Activated CD8-positive, alpha-beta memory T cell treated with anti-CD3 and anti-CD28 coated beads, Interleukin-2, amount 10 ng/mL, durations not matched to agents 7 days and 5 days (primary cell): ENCODE measurements at places on chromosomes 16 and 17. TPM values are rescaled to one million over a fixed set of nuclear protein-coding genes. Genes with fewer than 3 reads are reported as not detected.

GRCh38 chr17:32317353-32317752, 24.6 kb downstream of the C17orf75 start:
- peaks cover 23% of the 10 kb centered on the region for H3K27me3 ChIP-seq
- H3K36me3 ChIP-seq: no peaks in the 10 kb centered on the region
- DNase-seq: no peak
- no peak overlapping the region for H3K4me3 ChIP-seq
- H3K27ac ChIP-seq: no peak overlapping the region

DNA sequence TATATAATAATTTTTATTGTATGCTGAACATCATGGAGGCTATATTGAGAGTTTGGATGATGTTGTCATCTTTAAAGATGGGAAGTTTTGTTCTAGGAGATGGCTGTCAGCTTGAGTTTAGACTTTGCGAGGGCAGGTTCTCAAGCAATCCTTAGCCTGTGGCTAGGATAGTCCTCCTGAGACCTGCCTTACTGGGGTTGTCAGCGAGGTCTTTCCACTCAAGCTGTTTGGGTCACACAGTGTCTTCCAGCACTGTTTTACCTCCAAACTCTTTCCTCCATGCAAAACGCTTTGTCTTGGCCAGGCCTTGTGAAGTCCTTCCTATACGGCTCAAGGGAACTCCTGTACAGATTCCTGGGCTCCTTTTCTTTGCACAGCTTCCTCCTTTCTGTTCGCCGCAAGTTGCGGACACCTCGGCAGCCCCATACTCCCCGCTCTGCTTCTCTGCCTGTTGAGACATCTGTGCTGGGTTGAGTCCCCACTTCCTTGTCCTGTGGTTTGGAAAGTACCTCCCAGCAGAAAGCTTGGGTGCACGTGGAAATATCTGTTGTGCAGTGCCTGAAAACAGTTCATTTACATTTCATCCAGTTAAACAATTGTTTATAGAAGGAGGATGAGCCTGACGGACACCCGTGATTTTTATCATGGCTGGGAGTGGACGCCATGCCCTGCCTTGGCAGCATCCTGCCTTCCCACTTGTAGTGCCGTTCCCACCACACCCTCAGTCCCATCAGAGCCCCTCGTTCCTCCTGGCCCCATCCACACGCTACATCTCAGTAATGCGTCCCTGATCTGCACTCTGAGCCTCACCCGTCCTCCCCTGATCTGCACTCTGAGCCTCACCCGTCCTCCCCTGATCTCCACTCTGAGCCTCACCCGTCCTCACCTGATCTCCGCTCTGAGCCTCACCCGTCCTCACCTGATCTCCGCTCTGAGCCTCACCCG, 55.0 kb upstream of the CBFA2T3 start:
- H3K27ac ChIP-seq: peak overlapping the region; percentile 74
- H3K36me3 ChIP-seq: peaks cover 13% of the 10 kb centered on the region
- peaks cover 21% of the 10 kb centered on the region for H3K4me1 ChIP-seq
- DNase-seq: peak; percentile 82
- H3K27me3 ChIP-seq: peaks cover 7% of the 10 kb centered on the region

DNA sequence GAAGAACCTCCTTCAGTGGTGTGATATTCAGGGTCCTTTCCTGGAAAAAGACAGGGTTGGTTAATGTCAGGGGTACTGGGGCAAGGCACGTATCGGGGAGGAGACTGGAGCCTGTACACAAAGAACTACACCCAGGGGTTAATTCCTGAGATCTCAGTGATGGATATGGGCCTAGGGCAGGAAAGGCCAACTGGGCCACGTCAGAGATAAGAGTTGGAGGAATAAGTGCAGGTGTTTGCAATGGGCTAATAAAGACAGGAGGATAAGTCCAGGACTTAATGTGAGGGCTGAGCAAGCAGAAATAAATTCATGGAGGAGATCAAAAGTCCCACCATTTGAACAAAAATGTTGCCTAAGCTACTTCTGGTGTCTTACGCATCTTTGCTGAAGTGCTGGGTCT, 10.4 kb upstream of the HERPUD1 start:
- H3K27ac ChIP-seq: no peak overlapping the region
- peaks cover 19% of the 10 kb centered on the region for H3K4me1 ChIP-seq
- no peak overlapping the region for H3K4me3 ChIP-seq
- peaks cover 3% of the 10 kb centered on the region for H3K36me3 ChIP-seq
- H3K27me3 ChIP-seq: peaks cover 6% of the 10 kb centered on the region

- peak; percentile 47 for DNase-seq
- H3K4me3 ChIP-seq: peak overlapping the region; percentile 7
- H3K4me1 ChIP-seq: peaks cover 20% of the 10 kb centered on the region
- H3K27me3 ChIP-seq: peaks cover 7% of the 10 kb centered on the region
Measured at GRCh38 chr16:12646490-12647274, 157.0 kb downstream of the CPPED1 start.

GRCh38 chr17:67050471-67051154, 6.3 kb downstream of the CACNG1 start:
- H3K27ac ChIP-seq: no peak overlapping the region
- H3K4me3 ChIP-seq: no peak overlapping the region
- no peak for DNase-seq
- H3K36me3 ChIP-seq: peaks cover 2% of the 10 kb centered on the region
- no peaks in the 10 kb centered on the region for H3K4me1 ChIP-seq
- H3K27me3 ChIP-seq: no peaks in the 10 kb centered on the region

DNA sequence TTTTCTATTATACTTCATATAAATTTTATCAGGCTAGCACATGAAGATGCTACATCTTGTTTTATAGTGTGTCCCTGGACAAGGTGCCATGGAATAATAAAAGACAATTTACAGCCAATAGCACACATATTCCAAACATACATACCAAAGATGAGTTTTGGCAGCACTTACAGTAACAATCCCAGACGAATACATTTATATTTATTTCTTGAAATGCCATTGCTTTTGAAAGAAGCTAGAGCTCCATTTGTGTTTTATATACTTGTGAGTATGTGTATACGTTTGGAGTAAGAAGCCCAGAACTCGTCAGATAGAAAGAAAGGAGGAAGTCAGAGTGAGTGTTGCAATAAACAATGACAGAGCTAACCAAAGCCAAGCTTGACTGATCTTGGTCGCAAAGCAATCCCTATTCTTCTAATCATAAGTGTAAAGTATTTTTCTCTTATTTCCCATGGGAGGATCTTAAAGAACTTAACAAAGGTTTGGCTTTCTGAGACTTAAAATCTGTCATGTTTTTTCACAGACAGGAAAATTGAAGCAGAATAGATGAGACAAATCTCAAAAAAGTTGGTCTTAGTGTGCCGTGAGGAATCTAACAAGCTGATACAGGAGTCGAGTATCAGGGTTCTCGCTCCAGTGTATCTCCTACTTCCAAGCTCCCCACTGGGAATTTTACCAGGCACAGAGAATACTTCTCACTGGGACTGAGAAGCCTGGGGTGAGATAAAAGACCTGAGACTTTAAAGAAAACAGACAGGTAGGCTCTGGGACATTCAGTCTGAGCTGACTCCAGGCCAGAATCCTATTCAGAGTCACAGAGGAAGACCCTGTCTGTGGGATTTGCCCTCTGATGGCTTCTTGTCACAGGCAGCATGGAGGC, 175.4 kb downstream of the AATF start:
- no peak for DNase-seq
- no peaks in the 10 kb centered on the region for H3K4me1 ChIP-seq
- H3K4me3 ChIP-seq: no peak overlapping the region
- no peak overlapping the region for H3K27ac ChIP-seq
- H3K27me3 ChIP-seq: no peaks in the 10 kb centered on the region

GRCh38 chr16:78675312-78675711, 575.9 kb downstream of the WWOX start:
- no peaks in the 10 kb centered on the region for H3K36me3 ChIP-seq
- DNase-seq: no peak
- H3K27ac ChIP-seq: no peak overlapping the region
- no peak overlapping the region for H3K4me3 ChIP-seq

DNA sequence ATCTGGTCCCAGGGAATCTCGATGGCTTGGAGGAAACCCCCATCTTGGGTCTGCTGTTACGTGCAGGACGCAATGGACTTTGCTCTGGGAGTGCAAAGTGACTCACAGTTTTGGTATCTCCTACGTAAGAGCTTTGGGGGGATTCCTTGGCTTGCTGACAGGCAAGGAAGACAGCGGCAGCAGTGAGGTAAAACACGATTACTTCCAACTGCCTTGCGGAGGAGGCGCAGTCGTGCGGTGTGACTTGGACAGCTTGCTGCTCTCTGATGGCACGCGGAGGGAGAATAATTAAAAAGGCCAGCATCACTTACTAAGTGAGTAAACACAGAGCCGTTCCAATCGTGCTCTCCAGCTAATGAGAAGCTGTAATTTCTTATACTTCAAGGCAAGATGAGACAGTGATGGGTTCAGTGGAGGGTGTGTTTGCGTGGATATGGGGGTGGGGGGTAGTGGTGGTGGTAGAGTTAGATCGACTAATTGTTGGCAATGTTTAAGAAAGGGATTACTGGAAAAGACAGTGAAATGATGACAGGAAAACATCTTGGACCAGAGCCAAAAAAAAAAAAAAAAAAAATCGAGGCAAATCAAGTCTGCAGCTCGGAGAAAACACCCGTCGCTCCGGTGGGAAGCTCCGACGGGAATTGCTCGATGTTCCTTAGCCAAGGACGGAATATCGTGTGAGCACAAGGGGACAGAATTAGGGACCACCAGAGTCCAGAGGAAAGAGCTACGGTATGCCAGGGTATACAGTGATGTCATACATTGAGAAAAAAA, 184.8 kb upstream of the ZFHX3 start:
- H3K4me1 ChIP-seq: no peaks in the 10 kb centered on the region
- H3K27me3 ChIP-seq: no peaks in the 10 kb centered on the region
- DNase-seq: no peak
- no peak overlapping the region for H3K4me3 ChIP-seq

GRCh38 chr17:6521586-6521985, 34.8 kb downstream of the PITPNM3 start:
- DNase-seq: no peak
- H3K36me3 ChIP-seq: no peaks in the 10 kb centered on the region
- H3K27ac ChIP-seq: no peak overlapping the region
- H3K27me3 ChIP-seq: peaks cover 8% of the 10 kb centered on the region
- H3K4me3 ChIP-seq: no peak overlapping the region

DNA sequence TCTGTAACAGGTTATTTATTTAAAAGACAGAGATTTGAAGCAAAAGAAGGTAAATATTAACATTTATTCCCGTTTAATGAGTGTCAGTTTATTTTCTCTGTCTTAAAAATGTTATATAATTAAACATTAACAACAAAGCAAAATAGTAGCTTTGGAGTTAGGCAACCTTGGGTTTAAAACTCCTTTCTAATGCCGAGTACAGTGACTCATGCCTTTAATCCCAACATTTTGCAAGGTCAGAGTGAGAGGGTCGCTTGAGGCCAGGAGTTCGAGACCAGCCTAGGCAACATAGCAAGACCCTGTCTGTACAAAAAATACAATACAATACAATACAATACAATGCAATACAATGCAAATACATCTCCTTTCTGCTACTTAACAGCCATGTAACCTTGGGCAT, 128.7 kb downstream of the CHD9 start:
- H3K4me3 ChIP-seq: no peak overlapping the region

GRCh38 chr17:72566671-72567484, 446.1 kb downstream of the SOX9 start:
- peak overlapping the region; percentile 47 for H3K27ac ChIP-seq
- H3K4me3 ChIP-seq: peak overlapping the region; percentile 16
- peaks cover 12% of the 10 kb centered on the region for H3K4me1 ChIP-seq
- H3K27me3 ChIP-seq: peaks cover 6% of the 10 kb centered on the region

DNA sequence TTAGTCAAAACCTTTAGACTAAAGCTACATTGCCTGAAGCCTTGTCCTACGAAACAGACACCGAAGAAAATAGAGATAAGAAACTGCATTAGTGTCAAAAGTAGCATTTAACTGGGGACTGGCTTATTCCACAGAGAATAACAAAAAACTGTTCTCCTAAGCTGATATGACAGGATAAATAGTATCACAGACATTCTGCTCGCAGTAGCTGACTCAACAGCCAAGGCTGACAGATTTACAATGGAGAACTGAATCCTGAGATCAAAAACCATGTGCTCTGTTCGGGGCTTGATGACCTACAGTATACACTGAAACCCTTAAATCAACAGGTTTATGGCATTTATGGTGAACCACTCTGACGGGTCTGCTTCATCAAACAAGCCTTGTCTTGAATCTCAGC, 25.5 kb downstream of the ADAMTS18 start:
- no peaks in the 10 kb centered on the region for H3K36me3 ChIP-seq
- H3K4me1 ChIP-seq: no peaks in the 10 kb centered on the region
- peaks cover 6% of the 10 kb centered on the region for H3K27me3 ChIP-seq
- H3K27ac ChIP-seq: no peak overlapping the region
- H3K4me3 ChIP-seq: no peak overlapping the region

DNA sequence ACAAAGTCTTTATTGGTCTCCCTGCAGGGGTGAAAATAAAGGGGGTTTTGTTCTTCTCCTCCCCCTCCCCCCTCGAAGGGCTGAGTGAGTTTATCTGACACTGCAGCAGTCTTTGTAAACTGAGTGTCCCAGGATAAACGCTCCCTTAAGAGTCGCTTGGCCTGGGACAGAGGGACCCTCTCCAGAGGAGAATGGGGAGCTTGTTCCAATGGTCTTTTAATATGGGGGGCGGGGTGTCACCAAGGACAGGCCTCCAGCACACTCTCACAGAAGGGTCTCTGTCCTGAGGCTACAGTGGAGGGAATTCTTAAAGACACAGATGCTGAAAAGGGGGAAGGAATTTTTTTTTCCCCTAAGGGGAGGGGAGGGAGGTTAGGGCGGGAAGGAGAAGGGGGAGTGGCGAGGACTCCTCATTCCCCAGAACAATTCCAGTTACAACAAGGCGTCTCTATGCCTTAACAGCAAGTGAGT, 455.5 kb downstream of the SOX9 start:
- H3K36me3 ChIP-seq: no peaks in the 10 kb centered on the region
- no peak overlapping the region for H3K27ac ChIP-seq
- no peak for DNase-seq
- H3K27me3 ChIP-seq: peaks cover 31% of the 10 kb centered on the region
- H3K4me1 ChIP-seq: no peaks in the 10 kb centered on the region
- H3K4me3 ChIP-seq: no peak overlapping the region

GRCh38 chr16:4306470-4307214, 9.2 kb upstream of the GLIS2 start:
- peak; percentile 74 for DNase-seq
- H3K4me1 ChIP-seq: peaks cover 22% of the 10 kb centered on the region
- no peaks in the 10 kb centered on the region for H3K27me3 ChIP-seq
- peak overlapping the region; percentile 96 for H3K4me3 ChIP-seq

- no peaks in the 10 kb centered on the region for H3K36me3 ChIP-seq
- H3K27ac ChIP-seq: no peak overlapping the region
- H3K4me3 ChIP-seq: no peak overlapping the region
- H3K27me3 ChIP-seq: peaks cover 17% of the 10 kb centered on the region
- no peak for DNase-seq
Measured at GRCh38 chr16:9151597-9151996, 60.2 kb downstream of the HAPSTR1 start.

DNA sequence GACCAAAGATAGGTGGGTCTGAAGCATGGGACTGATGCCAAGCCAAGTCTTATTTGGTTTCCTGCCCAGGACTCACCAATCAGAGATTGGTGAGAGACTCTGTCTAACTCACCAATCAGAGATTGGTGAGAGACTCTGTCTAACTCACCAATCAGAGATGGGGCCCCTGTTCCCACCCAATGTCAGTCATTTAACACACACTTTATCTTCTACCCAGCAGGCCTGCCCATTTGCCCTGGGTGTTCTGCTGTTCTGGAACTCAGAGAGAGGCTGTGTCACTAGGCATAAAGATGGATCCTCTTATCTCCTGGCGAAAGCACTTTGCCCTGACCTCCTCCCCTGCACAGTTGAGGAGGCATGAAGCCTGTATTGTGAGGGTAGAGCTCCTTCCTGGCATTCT, 5.4 kb upstream of the RHOT1 start:
- peaks cover 22% of the 10 kb centered on the region for H3K4me1 ChIP-seq
- no peak overlapping the region for H3K4me3 ChIP-seq
- H3K36me3 ChIP-seq: no peaks in the 10 kb centered on the region
- peak; percentile 50 for DNase-seq
- no peak overlapping the region for H3K27ac ChIP-seq

Gene KRT40
- total RNA-seq: not detected

Gene KRTAP2-1
- not detected for total RNA-seq

Gene PDXDC1
- 47.0 TPM for total RNA-seq

Gene GPT2
- total RNA-seq: 9.6 TPM

Gene ABCC1
- 76.8 TPM for total RNA-seq
